ENCODE measurements at places on chromosomes 16 and 17. TPM values are rescaled to one million over a fixed set of nuclear protein-coding genes. Genes with fewer than 3 reads are reported as not detected.

The MYH1 gene
- 0.05 TPM for total RNA-seq

DNA sequence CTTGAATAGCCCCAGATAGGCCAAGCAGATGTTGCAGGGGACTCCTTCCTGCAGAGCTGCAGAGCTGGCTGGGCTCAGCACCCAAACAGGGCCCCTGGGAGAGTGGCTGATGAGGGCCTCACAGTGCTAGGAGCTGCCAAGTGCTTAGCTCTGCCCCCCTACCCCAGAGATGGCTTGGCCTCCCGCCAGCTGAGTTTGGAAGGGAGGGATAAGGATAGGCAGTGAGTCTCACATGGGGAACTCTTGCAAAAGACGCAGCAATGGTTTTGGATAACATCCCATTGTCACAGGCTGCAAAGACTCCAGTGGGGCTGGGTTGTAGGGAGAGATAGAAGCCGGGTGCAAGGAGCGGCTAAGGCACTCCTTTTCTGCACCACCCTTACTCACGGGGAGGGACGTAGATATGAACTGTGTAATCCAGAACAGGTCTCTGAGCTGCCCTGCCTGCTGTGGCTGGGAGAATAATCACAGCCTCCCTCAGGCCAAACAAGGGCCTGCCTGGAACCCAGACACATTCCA is 52.9 kb upstream of the MAF start:
- ATAC-seq, result no peak

- ATAC-seq, result no peak
Observed at GRCh38 chr17:37340804-37341203, 35.0 kb upstream of the C17orf78 start.

DNA sequence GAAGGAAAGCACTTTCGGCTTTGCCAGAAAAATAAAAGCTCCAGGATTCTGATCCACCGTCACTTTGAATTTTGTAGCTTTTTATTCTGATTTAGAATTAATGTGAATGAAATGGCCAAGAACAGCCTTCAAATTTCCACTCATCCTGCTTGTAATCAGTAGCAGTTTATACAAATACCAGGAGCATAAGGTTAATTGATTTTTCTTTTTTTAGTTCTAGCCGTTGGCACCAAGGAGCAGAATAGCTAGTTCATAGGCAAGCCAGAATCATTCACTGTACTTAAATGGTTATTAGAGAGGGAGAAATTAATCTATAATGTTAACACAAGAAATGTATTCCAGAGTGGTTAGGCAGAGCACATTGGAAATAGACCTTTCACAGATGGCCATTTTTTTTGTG is 41.1 kb upstream of the CACNG5 start:
- no peak for ATAC-seq

The SHPK gene
- 7.0 TPM for total RNA-seq

- ATAC-seq, result peak; percentile 16
Observed at GRCh38 chr16:68642436-68643101, 2.5 kb upstream of the CDH3 start.

DNA sequence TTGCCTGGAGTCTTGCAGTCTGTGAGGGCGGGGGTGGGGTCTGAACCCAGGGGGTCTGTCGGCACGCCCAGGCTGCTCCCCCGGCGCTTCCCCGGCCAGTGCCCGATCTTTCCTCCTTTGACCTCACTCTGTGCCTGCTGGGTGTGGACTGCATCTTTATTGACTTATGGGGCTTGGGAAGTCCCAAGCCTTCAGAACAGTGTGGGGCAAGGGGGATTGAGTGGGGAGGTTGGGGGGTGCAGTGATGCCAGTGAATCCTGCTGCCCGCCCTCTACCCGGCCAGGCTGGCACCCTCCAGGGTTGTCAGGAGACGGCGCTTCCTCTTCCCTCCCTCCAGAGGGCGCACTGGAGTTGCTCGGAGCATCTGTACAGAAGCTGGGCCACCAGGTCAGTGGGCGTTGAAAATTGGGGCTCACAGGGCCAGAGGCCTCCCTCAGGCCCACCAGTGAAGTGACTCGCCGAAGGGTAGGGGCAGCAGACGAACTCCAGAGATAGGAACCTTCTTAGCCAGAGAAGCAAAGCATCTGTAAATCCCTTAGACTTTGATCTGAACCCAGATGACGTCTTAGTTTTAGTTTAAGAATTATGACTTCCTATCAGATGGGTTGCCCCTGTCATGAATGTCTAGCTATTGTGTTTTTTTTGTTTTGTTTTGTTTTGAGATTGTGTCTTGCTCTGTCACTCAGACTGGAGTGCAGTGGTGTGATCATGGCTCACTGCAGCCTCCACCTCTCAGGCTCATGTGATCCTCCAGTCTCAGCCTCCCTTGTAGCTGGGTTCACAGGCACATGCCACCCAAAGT is 184.8 kb upstream of the CIBAR2 start:
- no peak for ATAC-seq

- no peak for ATAC-seq
Observed at GRCh38 chr17:48198950-48199541, 91.5 kb downstream of the SNX11 start.

The KRT12 gene
- total RNA-seq, result 1.1 TPM

GRCh38 chr17:82900741-82901140 is 60.9 kb upstream of the ZNF750 start:
- ATAC-seq, result no peak

- ATAC-seq, result peak; percentile 82
Observed at GRCh38 chr16:69404275-69404805, 18.5 kb upstream of the TERF2 start.

The IL32 gene
- 27.3 TPM for total RNA-seq
